ENCODE measurements at places on chromosomes 12 and 14.

DNA sequence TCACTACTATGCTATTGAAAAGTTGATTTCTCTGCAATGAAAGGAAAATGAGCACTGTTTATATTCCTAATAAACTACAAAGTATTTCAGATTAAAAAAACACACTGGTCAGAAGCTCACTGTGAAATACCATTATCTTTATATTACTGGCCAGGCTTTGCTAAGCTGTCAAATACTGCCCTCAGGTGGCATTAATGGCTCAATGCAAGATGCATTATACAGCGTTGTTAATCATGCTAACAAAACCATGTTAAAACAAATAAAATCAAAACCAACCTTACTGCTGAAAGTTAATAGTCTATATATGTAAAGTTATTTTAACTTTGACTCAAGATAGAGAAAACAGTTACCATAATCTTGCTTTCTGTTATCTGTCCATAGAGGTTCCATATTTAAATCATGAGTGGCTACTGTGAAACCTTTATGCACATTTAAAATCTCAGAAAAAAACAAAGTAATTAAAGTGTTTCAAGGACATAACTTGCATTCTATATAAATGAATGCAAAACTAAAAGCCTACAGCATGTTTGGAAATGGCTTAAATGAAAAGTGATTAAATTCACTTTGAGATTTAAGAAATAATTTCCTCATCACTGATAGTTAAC is 121.7 kb downstream of the RALGAPA1 start:
- DNase-seq = no peak

DNA sequence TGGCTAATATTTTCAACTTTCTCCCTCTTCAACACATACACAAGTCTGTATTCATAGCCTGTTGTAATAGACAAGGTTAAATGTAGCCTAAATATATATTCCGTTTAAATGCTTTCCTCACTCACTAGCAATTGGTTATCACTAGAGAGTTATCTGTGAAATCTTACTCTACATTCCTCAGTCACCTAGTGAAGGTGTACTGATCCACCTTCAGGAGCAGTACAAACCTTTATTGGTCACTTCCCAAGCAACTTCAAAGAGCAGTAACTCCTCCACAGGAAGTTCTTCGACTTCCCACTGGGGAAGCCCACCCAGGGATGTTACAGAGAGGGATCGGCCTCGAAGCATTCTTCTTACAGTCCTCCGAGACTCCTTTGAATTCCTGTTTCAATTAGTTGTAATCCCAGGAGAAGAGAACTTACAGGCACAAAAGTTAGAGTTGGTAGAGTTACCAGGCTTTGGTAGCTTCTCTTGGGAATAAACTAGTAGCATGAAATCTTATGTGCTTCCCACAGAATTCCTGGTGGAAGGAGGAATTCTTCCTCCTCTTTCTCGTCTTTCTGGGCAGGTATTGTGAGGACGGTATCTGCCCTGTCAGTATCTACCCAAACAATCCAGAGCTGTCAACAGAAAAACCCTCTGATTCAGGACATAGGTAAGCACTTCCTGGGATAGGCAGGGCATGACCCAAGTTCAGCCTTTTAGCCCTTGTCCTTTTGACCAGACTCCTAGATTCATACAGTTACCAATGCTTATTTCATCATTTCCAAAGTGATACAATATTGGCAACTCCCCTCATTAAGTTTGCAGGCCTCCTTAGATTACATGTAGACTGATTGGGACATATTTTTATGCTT is at the start of gene GYS2:
GYS2 (minus strand) TSS at position 603 of the 857 bp plus-strand sequence; CDS start at position 348, 255 bp downstream.
- no peak for DNase-seq

GRCh38 chr12:78671295-78671694 is 193.3 kb upstream of the SYT1 start:
- no peak for DNase-seq

GRCh38 chr14:70908935-70909641 is 1.8 kb downstream of the PCNX1 start:
- no peak for DNase-seq

DNA sequence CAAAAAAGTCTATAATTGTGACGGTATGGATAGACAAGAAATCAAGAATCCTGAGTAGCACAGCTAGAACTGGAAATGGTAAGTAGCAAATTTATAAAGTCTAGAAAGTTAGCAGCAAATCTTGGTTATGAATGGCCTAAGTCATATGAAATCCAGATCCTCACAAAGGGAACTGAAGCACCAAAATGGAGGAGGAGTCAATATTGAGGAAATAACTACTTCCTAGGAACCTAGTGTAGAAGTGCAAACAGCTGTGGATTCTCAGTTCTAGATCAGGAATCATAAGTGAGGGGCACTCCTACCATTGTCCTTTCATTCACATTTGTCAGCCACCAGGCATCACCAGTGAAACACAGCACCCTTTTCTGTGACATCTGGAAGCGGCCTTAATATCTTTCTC is 202.2 kb upstream of the DCN start:
- DNase-seq = no peak

GRCh38 chr14:102138961-102139285 is 774 bp upstream of the WDR20 start:
- DNase-seq = no peak

- DNase-seq = no peak
Observed at GRCh38 chr14:34943506-34943905, 39.3 kb upstream of the SRP54 start.

DNA sequence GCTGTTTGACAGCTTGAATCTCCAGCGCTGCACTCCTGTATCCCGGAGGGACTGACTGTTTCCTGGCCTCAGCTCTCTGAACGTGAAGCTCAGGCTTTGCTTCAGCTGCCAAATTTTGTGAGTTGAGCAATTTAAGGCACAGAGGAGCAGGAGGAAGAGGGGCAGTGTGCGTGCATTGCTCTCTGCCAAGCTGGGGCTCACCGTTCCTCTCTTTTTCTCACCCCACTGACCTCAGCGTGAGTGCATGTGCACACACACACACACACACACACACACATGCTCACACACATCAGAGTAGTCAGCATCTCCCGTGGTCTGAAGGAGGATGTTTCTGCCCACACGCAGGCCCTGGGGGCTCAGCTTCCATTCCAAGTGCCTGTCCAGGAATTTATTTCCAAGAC is 27.8 kb upstream of the BDKRB2 start:
- DNase-seq = no peak

DNA sequence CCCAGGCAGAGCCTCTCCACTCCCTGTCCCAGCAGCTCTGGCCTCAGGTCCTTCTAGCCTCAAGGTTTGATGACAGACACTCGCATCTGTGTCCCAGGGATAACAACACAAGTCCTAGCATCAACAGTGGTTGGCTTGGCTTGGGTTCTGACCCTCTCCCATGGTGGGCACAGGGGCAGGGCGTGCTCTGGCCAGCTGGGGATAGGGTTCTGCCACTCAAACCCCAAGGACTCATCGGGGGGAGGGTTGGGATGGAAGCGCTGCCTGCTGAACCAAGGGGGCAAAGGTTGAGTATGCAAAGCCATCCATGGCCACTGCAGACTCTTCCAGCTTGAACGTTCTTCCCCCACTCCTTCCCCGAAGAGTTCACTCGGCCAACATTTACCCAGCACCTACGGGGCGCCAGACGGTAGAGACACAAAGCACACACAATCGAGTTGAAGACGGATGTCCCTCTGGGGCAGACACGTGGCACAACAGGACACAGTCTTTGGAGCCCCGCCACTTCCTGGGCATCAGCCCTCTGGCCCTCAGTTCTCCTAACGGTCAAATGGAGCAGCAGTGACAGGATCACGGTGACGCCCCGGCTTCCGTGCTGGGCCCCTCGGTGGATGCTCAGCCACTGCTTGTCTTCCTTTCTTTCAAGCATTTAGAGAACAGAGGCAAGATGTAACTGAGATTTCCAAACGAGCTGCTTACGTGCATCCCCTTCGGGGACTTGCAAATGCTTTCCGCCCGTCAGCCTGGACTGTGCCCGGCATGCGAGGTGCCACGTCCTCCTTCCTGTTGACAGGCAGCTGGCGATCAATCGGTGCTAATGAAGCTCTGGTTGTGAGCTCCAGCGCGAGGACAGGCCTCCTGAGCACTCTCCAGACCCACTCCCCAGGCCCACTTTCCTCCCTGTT is 42.6 kb downstream of the DLK1 start:
- no peak for DNase-seq

GRCh38 chr14:100117633-100118395 is 41.6 kb downstream of the DEGS2 start:
- DNase-seq = no peak

DNA sequence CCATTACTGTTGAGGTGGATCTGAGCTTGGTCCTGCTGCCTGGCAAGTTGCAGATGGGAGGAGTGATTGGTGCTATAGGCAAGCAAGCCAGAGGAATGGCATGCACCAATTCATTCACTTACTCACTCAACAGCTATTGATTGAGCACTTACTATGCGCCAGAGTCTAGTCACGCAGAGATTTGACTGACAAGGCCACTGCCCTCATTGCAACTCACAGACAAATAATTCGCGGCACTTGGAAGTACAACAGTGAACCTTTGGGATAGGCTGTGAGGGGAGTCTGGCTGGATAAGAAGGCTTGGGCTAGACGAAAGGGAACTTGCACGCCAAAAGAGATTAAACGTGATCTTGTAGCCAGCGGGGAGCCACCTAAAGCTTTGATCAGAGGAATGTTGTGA is 96.2 kb downstream of the NEDD1 start:
- no peak for DNase-seq

- DNase-seq = no peak
Observed at GRCh38 chr12:54657105-54657607, 9.0 kb upstream of the DCD start.

GRCh38 chr12:92176646-92177045 is 31.0 kb upstream of the BTG1 start:
- no peak for DNase-seq

- no peak for DNase-seq
Observed at GRCh38 chr14:92539419-92539818, 25.8 kb downstream of the RIN3 start.

DNA sequence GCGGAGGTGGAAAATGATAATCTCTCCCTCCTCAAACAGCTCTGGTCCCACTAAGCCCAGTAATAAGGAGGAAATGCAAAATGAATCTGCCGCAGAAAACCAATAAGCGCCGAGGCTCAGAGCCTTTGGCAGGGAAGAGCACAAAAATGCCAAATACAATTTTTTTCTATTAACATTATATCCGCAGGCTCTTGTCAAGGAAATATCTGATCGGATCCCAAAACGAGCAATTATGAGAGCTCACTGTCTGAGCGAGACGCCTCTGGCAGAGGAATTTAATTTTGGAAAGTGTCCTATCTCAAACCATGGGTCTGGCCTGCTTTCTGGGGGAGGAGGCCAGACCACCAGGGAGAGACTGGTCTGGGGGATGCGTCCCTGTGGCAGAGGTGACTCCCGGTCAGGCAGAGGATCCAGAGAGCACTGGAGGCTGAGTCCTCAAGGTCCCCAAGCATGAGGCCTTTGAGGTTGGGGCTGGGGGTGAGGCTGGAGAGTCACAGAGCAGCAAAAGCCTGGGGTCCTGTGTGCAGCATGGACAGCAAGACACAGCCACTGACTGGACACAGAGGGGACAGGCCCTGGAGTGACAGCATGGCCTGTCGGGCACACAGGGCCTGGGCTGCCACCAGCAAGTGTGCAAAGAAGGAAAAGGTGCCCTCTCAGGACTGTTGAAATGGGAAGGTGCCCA is 342.8 kb upstream of the SFSWAP start:
- DNase-seq = no peak

- no peak for DNase-seq
Observed at GRCh38 chr12:90954428-90954827, 548 bp downstream of the CCER1 start.

DNA sequence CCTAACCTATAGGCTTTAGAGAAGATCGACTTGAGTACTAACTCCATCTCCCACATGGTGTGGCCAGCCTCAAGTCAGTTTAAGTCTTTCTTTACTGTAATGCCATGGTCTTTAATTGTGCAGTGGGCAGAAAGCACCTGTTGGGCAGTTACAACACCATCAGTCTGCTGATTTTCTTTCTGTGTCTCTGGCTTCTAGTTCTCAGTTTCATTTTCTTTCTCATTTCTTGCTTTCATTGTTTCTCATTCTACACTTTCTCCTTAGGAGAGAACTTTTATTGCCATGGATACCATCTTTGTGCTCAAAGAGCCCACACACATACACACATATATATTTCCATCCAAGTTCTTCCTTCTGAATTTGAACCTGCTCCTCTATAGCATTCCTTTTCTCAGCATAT is 96.1 kb upstream of the SLC16A7 start:
- DNase-seq = no peak

DNA sequence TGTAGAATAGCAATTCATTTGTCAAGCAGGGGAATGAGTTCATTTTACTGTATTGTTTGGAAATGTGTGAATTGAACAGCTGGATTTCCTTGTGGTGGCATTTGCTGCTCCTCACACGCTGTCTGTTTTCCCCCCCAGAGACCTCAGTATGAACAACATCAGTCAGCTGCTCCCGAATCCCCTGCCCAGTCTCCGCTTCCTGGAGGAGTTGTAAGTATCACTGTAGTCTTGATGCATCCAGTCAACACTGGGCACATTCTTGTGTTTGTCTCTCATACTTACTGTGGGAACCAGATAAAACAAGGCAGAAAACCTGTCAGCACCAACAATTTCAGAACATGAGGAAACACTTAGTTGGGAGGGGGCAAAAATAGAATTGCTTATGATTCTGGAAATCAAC is 64.9 kb downstream of the LGR5 start:
- no peak for DNase-seq

- DNase-seq = no peak
Observed at GRCh38 chr14:45492876-45493275, 239.9 kb upstream of the MIS18BP1 start.

- DNase-seq = no peak
Observed at GRCh38 chr12:57450057-57450456, 5.0 kb upstream of the INHBE start.

DNA sequence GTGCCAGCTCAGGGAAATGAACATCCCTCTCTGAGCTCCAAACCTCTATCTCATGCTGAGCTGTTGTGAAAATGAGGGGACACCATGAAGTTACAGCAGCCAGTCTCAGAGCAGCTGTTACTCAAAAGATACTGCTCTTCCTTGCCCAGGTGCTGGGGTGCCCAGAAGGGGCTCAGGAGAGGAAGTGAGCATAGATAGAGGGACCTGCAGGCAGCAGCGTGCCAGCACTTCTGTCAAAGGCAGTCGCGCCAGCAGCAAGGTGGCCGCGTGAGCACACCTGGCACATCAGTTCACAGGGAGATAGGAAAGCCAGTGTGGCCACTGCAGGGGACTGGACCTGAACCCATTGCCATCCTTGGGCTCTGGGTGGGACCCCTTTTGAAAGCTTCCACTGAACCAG is 27.8 kb downstream of the C14orf132 start:
- DNase-seq = no peak

GRCh38 chr12:96034621-96035282 is 635 bp downstream of the LTA4H start:
- DNase-seq = no peak
